Stimulated activated CD8-positive, alpha-beta memory T cell treated with anti-CD3 and anti-CD28 coated beads, Interleukin-15, amount 100 ng/mL, for 1 hour (primary cell): ENCODE measurements at places on chromosomes 3 and 15.

GRCh38 chr3:71010726-71011455, 572.6 kb downstream of the FOXP1 start:
- DNase-seq: no peak

GRCh38 chr3:33331414-33331813, 54.2 kb downstream of the FBXL2 start:
- DNase-seq: no peak

- DNase-seq: no peak
These were observed 241.9 kb upstream of the TOPAZ1 start for GRCh38 chr3:43999728-44000319.

DNA sequence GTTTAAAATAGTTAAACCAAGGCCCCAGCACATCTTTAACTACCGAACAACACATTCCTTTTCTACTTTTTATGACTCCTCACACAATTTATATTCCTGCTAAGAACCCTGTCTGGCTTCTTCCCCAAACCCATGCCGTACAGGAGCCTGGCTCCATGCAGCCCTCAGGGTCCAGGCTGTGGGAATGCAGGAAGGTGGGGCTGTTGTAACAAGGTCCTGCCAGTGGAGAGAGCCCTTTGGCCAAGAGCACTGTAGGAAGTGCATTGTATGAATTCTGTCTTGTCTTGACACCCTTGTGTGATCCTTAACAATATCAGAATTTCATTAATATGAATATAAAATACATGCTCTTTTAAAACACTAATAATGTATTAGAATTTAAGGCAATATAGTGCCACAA, 563.8 kb downstream of the TBL1XR1 start:
- no peak for DNase-seq

DNA sequence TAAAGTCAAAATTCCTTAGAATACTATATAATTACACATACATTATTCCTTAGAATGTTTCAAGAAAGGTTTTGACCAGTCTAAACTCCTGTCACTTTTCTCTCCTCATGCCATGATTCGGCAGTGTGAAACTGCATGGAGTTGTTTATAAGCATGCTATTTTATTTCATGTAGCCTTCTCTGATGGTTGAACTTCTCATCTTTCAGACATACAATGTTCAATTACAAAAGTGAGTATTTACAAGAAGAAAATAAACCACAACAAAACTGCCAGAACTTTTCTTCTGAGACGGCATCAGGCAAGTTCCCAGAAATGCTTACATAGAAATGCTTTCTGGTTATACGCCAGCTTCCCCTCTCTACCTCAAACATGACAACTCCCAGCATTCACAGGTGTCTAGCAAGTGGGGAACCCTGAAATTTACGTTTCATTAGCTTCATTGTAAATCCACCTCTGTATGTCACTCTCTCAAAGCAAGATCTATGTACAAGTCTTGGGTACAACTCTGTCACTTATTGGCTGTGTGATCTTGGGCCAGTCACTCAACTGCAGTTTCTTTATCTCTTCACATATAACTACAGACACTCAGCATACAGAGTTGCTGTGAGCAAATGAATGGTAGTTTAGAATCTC, 42.7 kb downstream of the HDGFL3 start:
- DNase-seq: no peak

DNA sequence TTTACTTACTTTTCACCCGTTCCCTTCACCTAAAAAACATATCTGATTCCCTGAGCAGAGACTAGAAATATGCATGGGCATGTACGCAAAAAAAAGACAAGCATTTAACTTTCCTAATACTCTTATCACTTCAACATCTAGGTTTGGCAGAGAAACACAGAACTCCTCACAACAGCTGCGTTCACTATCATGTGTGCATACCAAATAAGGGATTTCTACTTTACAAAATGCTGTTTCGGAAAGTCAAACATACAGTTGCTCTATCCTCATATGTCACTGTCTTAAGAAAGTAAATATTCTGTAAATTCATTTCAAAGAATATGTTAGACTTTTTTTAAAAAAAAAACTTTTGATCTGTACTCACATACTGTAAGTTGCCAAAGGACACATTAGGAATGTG, 65.1 kb upstream of the CBLB start:
- DNase-seq: no peak

- no peak for DNase-seq
These were observed 22.0 kb downstream of the COLQ start for GRCh38 chr3:15499536-15499935.

GRCh38 chr3:22040150-22040549, 289.1 kb upstream of the ZNF385D start:
- DNase-seq: no peak

GRCh38 chr3:127159543-127159942, 33.4 kb upstream of the PRR23E start:
- no peak for DNase-seq

- DNase-seq: no peak
These were observed 238.5 kb downstream of the NSUN3 start for GRCh38 chr3:94301366-94301765.

DNA sequence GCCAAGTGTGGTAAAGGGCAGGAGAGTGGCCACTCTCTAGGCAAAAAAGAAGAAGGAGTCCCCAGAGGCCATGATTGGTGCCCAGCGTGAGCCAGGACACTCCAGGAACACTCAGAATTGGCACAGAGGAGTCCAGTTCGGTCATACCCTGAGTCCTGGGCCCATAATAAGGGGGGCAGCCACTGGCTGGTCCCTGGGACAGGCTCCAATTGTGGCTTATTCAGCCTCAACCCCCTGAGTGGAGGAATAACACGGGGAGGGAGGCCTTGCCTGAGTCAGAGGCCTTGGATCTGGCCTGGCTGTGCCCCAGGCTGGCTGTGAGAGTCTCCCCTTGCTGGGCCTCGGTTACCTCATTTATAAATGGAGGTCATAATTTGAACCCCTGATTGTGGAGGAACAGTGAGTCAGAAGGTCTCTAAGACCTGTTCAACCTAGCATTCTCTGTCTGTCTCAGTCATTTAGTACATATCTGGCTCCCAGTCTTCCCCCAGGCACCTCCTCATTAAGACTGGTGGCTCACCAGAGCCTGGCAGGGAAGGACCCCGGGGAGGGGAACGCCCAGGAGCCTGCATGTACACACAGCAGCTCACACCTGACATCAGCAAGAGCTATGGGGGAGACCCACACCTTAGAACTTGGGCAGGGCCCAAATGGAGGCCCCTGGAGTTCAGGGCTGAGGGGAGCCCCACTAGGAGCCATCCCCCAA, 95.9 kb upstream of the ATP2B2 start:
- DNase-seq: no peak

DNA sequence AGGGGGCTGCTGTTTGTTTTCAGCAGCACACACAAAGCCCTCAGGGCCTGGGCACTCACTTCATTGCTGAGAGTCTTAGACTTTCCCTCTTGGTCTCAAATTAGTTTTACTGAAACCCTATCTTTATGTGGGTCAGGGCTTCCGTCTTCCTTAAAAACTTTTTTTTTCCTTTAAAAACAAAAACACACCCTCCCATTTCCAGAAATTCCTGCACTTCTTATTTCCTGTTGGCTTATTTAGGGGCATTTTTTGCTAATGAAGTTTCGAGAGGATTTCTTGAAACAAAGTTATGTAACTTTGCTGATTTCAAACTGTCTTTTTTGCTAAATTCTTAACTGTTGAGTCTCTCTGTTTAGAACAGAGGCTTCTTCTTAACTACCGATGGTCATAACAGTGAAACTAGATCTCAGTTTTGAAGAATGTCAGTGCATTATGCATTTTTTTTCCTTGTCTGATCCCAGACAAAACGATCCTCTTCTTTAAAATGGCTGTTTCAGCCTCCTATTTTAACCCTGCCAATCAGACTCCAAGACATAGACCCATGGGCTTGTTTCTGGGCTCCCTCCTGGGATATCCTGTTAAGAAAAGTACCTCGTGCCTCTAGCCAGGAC, 23.3 kb downstream of the ANAPC13 start:
- DNase-seq: no peak

- DNase-seq: no peak
These were observed 89.9 kb upstream of the P3H2 start for GRCh38 chr3:190210608-190211007.

DNA sequence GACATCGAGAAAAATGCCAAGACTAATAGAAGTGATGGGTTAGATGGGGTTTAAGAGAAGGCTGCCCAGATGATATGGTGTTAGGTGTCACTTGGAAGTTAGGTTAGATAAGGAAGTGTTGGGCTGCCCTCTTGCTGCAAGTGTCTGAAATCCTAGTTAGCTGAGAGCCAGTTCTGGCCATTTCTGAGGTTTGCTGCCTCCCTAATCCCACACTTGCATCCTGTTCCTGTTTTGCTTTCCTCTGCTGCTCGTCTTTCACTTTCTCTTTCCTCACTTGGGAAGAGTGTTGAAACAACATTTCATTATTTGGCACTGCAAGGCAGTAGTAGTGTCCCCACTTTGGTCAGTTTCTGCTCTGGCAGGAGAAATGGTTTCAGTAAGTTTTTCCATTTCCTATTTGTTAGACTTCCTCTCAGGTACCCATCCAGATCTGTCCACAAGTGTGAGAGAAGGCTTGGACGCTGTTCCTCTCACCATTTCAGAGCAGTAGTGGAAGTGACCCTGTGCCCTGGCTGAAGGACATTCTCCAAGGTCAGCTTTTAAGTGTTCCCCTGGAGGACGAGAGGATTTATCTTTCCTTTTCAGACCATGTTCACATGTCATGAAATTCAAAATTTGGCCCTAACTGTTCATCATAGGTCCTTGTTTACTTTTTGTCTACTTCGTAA, 93.3 kb downstream of the ADAMTSL3 start:
- no peak for DNase-seq

- DNase-seq: no peak
These were observed 1.8 kb downstream of the CLN6 start for GRCh38 chr15:68227643-68228142.

GRCh38 chr3:143100451-143100850, 19.1 kb upstream of the CHST2 start:
- DNase-seq: no peak

DNA sequence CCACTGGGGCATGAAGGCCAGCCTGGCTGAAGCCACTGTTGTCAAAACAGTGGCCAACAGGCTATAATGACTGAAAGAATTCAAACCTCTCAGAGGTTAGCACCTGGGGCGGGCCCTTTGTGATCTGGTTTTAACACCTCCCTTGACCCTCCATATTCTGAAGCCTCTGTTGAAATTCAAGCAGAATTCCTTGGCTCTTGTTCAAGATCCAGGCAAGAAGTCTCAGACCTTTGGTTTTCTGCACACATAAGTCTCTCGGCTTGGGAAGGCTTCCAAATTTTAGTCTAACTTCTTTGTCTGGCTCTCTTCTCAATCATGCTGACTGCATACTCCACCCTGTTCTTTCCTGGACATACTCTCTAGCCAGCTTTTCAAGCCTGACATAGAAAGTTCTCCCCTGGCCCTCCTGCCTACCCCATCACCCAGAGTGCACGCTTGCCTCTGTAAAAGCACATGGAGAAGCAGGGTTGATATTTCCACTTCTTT, 144.5 kb downstream of the PDZRN3 start:
- no peak for DNase-seq

GRCh38 chr3:59769127-59769750, 719.4 kb upstream of the CFAP20DC start:
- no peak for DNase-seq

- no peak for DNase-seq
These were observed 833.0 kb downstream of the AGBL1 start for GRCh38 chr15:86912661-86913060.

DNA sequence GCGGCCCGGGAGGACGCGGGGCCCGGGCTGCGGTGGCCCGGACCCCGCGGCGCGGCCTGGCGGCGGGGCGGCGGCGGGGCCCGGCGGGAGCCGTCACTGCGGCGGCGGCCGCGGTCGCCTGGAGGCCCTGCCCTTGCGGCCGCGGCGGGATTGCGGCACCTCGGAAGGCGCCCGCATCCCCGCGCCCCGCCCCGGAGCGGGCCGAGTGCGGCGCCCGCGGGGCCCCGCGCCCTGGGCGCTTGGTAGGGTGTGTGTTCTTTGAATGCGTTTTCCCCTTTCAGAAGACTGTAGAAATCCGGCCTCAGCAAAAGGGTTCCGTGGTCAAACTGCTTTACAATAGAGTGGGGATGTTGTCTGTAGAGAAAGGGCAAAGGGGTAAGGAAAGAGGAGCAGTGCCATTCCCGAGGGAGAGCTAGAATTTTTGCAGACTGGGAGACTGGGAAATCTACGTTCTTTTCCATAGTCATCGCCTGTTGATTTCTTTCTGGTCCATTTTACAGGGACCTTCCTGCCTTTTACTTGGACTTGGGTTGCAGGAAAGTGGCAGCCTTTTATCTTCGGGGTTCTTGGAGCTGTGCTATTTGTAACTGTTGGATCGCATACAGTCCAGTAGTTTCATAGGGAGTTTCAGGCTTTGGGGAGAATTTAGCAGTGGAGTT, 630 bp downstream of the SNRK start:
- DNase-seq: no peak

- no peak for DNase-seq
These were observed 29.5 kb upstream of the USP3 start for GRCh38 chr15:63474810-63475316.

- DNase-seq: no peak
These were observed 4.0 kb downstream of the C3orf52 start for GRCh38 chr3:112089956-112090886.

- no peak for DNase-seq
These were observed 226.0 kb downstream of the KLF13 start for GRCh38 chr15:31552482-31553099.

DNA sequence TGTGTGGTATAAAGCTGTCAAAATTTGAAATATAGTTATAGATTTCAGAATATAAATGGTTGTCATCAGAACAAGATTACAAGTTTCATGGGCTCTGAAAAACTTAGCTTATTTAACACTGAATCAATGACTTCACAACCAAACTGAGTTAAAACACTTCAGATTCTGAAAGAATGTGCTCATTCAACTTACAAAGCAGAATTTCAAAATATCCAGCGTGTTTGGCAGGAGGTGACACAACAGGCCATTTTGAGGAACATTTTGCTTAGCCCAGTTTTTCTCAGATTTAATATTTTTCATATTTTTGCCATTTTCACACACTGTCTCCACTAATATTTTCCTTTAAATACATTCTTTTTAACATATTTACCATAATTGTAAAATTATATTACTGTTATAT, 781.1 kb downstream of the TUSC7 start:
- DNase-seq: no peak

DNA sequence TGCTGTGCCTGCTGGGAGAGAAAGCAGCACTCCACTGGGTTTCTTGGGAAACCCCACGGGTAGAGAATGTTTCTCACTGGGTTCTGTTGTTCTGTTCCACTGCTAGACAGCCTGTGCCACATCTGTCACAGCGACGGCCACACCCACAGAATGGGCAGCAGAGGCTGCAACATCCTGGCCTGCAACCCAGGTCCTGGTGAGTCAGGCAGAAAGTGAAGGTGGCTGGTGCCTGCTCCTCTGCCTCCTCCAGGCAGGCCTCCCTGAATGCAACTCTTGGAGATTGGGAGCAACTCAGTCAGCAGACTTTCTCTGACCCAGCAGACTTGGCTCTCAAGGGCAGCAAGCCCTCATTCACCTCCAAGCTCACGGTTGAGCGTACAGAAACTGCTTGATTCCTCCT, 13.0 kb downstream of the C3orf18 start:
- no peak for DNase-seq

- no peak for DNase-seq
These were observed 102.5 kb upstream of the TJP1 start for GRCh38 chr15:29924750-29925149.
